SK-MEL-5 (cell line): ENCODE measurements at places on chromosomes 1 and 21. TPM values are rescaled to one million over a fixed set of nuclear protein-coding genes. Genes with fewer than 3 reads are reported as not detected.

S100A7 gene
- total RNA-seq: not detected in 2 replicates

DCST1 gene
- total RNA-seq: not detected in 2 replicates

MYBPH gene
- not detected in 2 replicates for total RNA-seq

KIFAP3 gene
- total RNA-seq: 12.8 and 14.7 TPM in 2 replicates

IFI44L gene
- total RNA-seq: not detected in 2 replicates

FAAH gene
- total RNA-seq: 1.4 and 2.1 TPM in 2 replicates

SPRR1B gene
- not detected in 2 replicates for total RNA-seq

TTC34 gene
- total RNA-seq: 0.03 TPM in 2 replicates
